Glutamatergic neuron (in vitro differentiated cells): ENCODE measurements at places on chromosomes 1 and 21. TPM values are rescaled to one million over a fixed set of nuclear protein-coding genes. Genes with fewer than 3 reads are reported as not detected.
A peak's percentile ranks its signal among the peaks of the same experiment; 100 is the strongest.

- H3K27me3 ChIP-seq, result peaks cover 2% of the 10 kb centered on the region
- peaks cover 5% of the 10 kb centered on the region for H3K4me1 ChIP-seq
- no peak overlapping the region for H3K4me3 ChIP-seq
- H3K27ac ChIP-seq, result peak overlapping the region; percentile 72
- DNase-seq, result peak; percentile 63
- H3K36me3 ChIP-seq, result no peaks in the 10 kb centered on the region
Measured at GRCh38 chr1:23660671-23661070, 30.9 kb upstream of the RPL11 start.

DNA sequence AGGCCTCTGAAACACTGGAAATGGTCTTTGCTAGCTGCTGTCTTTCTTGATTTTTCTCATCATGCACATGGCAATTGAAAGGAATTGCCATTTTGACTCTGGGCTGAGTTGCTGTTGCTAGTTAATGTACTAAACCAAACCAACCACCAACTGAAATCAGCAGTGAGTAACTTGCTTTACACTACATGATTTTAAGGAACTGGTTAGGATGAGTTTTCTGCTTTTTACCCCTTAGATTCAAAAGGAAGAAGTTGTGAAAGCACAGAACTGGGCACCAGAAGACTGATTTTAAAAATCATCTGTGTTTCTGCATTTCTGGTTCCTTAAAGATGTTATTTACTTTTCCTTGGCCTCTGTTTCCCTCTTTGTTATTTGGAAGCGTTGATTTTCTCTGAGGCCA lies 361.9 kb downstream of the HLX start:
- DNase-seq, result no peak
- no peak overlapping the region for H3K27ac ChIP-seq
- no peaks in the 10 kb centered on the region for H3K27me3 ChIP-seq

- H3K27me3 ChIP-seq, result no peaks in the 10 kb centered on the region
- no peaks in the 10 kb centered on the region for H3K36me3 ChIP-seq
- H3K27ac ChIP-seq, result no peak overlapping the region
- peaks cover 6% of the 10 kb centered on the region for H3K4me1 ChIP-seq
- DNase-seq, result no peak
- H3K4me3 ChIP-seq, result no peak overlapping the region
Measured at GRCh38 chr1:68287241-68287640, 54.9 kb upstream of the WLS start.

DNA sequence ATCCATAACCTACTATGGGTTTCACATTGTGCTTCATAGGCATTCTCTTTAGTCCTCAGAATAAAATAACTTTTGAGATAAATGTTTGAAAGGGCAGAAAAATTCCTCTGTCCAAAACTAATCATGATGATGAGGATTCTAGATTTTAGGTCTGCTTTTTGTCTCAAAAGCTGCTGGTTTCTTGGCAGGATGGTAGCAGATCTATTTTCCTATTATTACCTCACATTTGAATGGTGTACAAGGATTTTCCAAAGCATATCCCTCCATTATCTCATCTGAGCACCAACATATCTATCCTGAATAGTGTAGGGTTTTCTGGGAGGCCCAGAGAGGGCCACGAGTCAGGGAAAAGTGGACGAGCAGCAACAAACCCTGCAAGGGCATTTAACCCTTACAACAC lies 201.9 kb downstream of the PLPP3 start:
- DNase-seq, result no peak
- peaks cover 29% of the 10 kb centered on the region for H3K4me1 ChIP-seq
- H3K4me3 ChIP-seq, result no peak overlapping the region
- H3K27ac ChIP-seq, result peak overlapping the region; percentile 24
- peaks cover 7% of the 10 kb centered on the region for H3K27me3 ChIP-seq
- H3K36me3 ChIP-seq, result no peaks in the 10 kb centered on the region

Gene CD5L
- total RNA-seq, result not detected

Gene TNFSF18
- total RNA-seq, result not detected

GRCh38 chr1:22210176-22210575 lies 67.3 kb upstream of the WNT4 start:
- H3K4me3 ChIP-seq, result no peak overlapping the region
- no peaks in the 10 kb centered on the region for H3K36me3 ChIP-seq
- H3K27ac ChIP-seq, result no peak overlapping the region
- peak; percentile 17 for DNase-seq
- peaks cover 10% of the 10 kb centered on the region for H3K4me1 ChIP-seq

- peak overlapping the region; percentile 97 for H3K27ac ChIP-seq
- peaks cover 6% of the 10 kb centered on the region for H3K27me3 ChIP-seq
- peaks cover 4% of the 10 kb centered on the region for H3K36me3 ChIP-seq
- H3K4me3 ChIP-seq, result peak overlapping the region; percentile 46
- DNase-seq, result no peak
Measured at GRCh38 chr21:42864815-42865775, 14.2 kb downstream of the WDR4 start.
